ENCODE measurements at places on chromosomes 6 and 20. TPM values are rescaled to one million over a fixed set of nuclear protein-coding genes. Genes with fewer than 3 reads are reported as not detected.

Gene ENPP4
- 0.40 TPM for total RNA-seq

Gene CABLES2
- 4.5 TPM for total RNA-seq

Gene GSTA4
- 8.5 TPM for total RNA-seq

Gene TXNDC5
- 134 TPM for total RNA-seq

Gene TAB2
- 31.5 TPM for total RNA-seq

Gene TRIM10
- total RNA-seq: not detected

Gene GRIK2
- 0.34 TPM for total RNA-seq

Gene MGME1
- 43.1 TPM for total RNA-seq

Gene HCRTR2
- total RNA-seq: not detected

Gene FAM110A
- 11.7 TPM for total RNA-seq

Gene TNF
- total RNA-seq: 0.09 TPM

Gene EPHA7
- 0.09 TPM for total RNA-seq

Gene NHSL1
- total RNA-seq: 2.6 TPM

Gene HLA-DMA
- 3.6 TPM for total RNA-seq

Gene TRIM40
- not detected for total RNA-seq

Gene TPBG
- total RNA-seq: 46.2 TPM

Gene FIG4
- total RNA-seq: 4.0 TPM

Gene ATP6V1G2
- total RNA-seq: 0.64 TPM

Gene MROH8
- total RNA-seq: 1.3 TPM

Gene IP6K3
- total RNA-seq: 0.14 TPM

Gene PKHD1
- total RNA-seq: not detected
